ENCODE measurements at places on chromosomes 4 and X. TPM values are rescaled to one million over a fixed set of nuclear protein-coding genes. Genes with fewer than 3 reads are reported as not detected.
A peak's percentile ranks its signal among the peaks of the same experiment; 100 is the strongest.

- no peak for DNase-seq
These were observed at the start of gene PLXNA3 for GRCh38 chrX:154458116-154458953. Gene PLXNA3 (plus strand): TSS chrX:154458281. CDS start chrX:154460184, 1,903 bp downstream.

DNA sequence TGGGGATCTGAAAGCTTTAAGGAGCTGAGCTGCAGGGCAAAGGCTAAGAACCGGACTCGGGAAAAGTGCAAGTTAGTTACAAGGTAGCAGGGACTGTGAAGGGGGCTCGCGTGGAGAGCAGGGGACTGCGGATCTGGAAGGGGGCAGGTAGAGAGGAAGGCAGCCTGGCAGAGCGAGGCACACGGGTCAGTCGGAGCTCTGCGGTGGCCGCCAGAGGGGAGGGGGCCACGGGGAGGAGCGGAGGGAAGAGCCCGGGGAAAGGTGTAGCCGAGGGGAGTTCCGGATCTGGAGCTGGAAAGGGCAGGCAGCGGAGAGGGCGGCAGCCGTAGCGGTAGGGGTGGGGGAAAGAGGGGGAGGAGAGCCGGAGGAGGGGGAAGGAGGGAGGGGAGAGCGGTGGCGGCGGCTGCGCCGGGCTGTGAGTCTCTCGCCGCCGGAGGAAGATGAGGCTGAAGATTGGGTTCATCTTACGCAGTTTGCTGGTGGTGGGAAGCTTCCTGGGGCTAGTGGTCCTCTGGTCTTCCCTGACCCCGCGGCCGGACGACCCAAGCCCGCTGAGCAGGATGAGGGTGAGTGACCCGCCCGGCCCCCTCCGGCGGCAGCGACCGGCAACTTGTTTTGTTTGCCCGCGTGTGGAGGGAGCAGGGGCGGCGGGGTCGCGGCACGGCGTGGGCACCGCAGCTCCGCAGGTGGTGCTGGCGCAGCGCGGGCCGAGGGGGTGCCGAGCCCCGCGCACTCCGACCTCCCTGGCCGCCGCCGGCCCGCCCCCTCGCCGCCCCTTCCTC, at the start of gene GALNT7:
TSS of gene GALNT7 (plus strand) at position 416 of the 782 bp plus-strand sequence. CDS start at position 441, 25 bp downstream.
- DNase-seq: no peak

DNA sequence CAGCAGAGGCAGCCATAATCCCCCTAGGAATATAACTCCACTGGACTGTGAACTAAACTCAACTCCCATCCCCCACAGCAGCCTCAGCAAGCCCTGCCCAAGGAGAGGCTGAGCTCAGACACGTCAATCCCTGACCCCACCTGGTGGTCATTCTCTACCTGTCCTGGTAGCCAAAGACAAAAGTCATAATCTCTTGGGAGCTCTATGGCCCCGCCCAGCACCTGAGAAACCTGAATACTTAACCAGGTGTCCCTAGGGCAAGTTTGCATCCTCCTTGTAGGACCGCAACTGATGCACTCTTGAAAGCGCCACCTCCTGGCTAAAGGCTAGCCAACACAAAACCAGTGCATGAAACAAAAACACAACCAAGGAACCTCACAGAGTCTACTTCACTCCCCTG, 18.4 kb downstream of the CT47B1 start:
- no peak for DNase-seq

The ADGRG2 gene
- 0.88 TPM for total RNA-seq

The TMSB15C gene
- 8.8 TPM for total RNA-seq

- no peak for DNase-seq
These were observed 177.5 kb downstream of the ANKRD50 start for GRCh38 chr4:124535003-124535402.

DNA sequence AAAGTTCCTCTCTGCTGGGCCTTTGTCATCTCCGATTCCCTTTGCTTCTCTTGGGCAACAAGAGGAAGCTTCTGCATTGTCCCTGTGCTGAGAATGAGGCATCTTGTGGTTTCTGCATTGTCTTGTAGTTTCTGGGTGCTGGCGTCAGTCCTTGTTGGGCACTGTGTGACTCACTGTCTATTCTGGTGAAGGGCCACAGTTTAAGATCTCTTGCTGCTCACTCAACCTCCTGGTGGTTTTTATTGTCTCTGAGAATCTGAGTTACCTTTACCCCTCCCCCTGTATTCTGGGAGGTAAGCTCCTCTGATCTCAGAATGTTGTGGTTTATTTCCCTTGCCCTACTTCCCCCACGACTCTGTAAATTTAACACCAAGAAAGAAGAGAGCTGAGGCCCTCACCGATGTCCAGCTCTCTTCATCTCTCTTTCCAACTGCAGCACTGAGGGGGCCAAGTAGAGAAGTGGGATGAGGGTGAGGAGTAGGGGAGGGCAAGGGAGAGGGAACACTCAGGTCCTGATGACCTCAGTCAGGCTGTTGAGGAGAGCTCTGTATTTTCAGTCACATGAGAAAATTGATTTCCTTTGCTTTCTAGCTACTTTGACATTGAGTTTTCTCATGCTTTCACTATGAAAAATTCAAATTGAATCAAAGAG, 441.6 kb upstream of the PITX2 start:
- DNase-seq: peak; percentile 97

GRCh38 chr4:12123707-12124106, 695.0 kb upstream of the HS3ST1 start:
- DNase-seq: no peak

The CYP2U1 gene
- total RNA-seq: 12.3 TPM

The KCNE5 gene
- total RNA-seq: not detected

The BEND2 gene
- total RNA-seq: not detected

- no peak for DNase-seq
These were observed 524.6 kb upstream of the SLIT2 start for GRCh38 chr4:19727141-19727540.

The TIGD4 gene
- 0.14 TPM for total RNA-seq

The IL13RA2 gene
- total RNA-seq: 1.3 TPM

DNA sequence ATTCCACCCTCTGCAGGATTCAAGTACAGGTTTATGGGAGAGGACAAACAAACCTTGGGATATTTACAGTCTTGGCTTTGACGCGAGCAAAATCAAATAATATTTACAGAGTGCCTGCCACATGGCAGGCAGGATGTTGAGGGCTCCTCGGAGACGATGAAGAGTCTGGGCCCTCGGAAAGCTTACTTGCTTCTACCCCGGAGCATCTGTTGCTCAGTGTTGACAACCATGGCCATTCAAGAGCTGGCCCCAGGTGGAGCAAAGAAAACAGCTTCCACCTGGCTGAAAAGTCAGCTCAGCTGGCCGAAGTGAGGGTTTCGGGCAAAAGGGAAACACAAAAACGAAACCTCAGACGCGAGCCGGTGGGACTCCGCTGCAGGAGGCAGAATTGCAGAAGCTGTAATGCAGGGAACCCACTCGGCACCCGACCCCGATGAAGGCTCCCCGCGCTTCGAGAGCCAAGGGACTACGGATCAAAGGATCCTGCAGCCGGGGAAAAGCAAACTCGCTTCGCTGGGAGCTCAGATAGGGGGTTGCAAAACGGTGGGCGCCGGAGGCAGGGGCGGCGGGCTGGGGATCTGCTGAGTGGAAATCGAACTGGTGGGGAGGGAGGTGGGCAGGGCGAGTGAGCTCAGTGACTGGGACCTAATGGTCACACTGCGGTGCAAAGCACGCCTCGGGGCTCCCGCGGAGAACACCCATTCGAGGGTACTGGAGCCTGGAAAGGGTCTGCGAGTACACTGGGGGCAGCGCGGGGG, 805 bp downstream of the ATP8A1 start:
- no peak for DNase-seq

DNA sequence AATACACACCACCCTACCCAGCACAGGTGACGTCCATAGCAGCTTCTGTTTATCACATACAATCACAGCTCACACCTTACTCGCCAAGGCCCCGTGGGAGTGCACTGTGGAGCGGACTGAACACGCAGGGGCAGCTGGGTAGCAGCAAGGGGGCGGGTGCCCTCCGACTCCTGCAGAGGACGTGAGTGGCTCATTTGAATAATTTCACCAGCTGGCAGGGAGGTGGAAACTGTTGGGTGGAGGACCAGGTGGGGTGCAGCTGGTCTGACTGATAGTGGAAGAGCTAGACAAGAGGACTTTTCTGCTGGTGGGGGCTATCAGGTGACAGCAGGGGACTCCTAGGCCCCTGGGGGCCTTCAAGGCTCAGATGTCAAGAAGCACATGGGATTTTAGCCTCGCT, 16.3 kb downstream of the MAN2B2 start:
- no peak for DNase-seq

- no peak for DNase-seq
These were observed 1.0 kb upstream of the HTR2C start for GRCh38 chrX:114582698-114583395.

GRCh38 chrX:45794323-45794994, 593.8 kb upstream of the DIPK2B start:
- DNase-seq: no peak

GRCh38 chrX:139864640-139865039, 68.2 kb downstream of the ATP11C start:
- no peak for DNase-seq

DNA sequence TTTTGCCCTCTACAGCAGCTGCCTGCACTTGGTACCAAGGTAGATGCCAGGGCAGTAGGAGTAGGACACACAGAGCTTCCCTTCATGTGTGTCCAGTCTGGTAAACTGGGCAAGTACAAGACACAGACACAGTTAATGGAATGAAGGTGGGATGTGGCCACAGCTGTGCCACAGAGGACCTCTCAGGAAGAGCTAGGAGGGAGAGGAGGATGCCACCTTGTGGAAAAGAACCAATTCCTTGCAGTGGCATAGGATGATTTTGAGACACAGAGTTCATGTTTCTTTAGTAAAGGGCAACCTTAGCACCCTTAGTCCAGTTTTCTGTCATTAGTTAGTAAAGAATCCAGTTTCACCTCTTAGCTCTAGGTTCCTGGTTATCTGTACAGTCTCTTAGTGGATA, 36.3 kb upstream of the TBC1D14 start:
- no peak for DNase-seq

GRCh38 chrX:111095974-111096895, at the start of gene PAK3:
Gene PAK3 (plus strand): TSS chrX:111096191. CDS start chrX:111123104, 26,913 bp downstream.
- peak; percentile 55 for DNase-seq

The FUNDC2 gene
- 43.7 TPM for total RNA-seq

- no peak for DNase-seq
These were observed 84.3 kb upstream of the WDR1 start for GRCh38 chr4:10200869-10201268.

The MAGEA1 gene
- not detected for total RNA-seq

The HMGN5 gene
- total RNA-seq: 0.96 TPM

The UGT2B10 gene
- total RNA-seq: not detected

DNA sequence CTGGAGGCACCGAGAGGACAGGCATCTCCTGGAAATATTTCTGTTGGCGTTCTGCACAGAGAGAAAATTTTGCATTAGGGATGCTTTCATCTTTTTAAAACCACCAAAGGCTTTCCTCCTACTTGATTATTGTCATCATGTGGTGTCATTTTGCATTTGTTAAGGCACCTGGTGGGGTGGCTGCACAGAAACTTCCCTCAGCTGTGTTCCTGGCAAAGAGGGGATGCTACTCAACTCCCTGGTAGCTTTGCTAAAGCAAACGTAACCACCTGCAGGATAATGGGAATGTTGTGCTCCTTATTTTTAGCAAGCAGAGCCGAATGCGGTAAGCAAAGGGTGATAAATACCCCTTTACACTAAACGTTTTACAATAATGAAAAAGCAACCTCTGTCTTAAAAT, 229.8 kb downstream of the STIM2 start:
- no peak for DNase-seq

DNA sequence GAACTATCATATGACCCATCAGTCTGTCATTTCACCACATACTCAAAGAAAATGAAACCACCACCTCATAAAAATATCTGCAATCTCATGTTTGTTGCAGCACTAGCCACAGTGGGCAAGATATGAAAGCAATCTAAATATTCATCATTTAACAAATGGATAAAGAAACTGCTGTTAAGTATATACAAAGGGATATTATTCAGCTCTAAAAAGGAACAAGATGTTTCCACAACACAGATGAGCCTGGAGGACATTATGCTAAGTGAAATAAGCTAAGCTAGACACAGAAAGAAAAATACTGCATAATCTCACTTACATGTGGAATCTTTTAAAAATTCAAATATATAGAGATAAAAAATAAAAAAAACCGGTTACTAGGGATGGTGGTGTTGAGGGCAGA, 108.2 kb upstream of the BRWD3 start:
- DNase-seq: no peak

- no peak for DNase-seq
These were observed 333.5 kb downstream of the TENM3 start for GRCh38 chr4:182576601-182577289.

The EXOC1L gene
- not detected for total RNA-seq

DNA sequence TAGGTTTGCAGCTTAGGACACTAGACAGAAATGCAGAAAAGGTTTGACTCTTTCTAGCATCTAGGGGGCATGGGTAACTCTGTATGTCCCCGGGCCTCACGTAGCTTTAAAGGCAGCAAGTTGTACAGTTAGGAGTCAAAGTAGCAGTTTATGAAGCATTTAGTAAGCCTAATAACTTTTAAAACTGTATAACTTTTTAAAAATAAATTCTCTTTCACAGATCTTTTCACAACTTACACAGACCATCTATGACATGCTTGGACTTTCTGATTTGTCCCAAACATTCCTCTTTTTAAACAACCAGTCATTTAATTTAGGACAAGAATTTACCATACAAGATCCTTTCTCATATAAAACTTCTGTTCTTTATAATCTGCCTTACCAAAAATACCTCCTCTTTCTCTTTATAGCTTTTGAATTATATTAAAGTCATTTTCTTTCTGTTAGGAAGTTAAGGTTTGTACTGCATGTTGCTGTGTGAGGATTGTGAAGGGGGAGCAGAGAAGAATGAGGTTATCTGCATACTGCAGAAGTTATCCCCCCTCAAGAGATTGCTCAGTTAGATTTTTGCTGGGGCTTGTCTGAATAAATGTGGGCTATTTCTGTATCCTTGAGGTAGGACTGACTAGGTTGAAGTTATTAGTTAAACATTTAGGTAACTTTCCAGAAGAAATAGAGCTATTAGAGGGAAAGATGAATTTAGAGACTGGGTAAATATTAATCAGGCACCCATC, 94.3 kb downstream of the CPE start:
- no peak for DNase-seq

GRCh38 chr4:21092531-21092930, 392.3 kb downstream of the PACRGL start:
- no peak for DNase-seq

- DNase-seq: no peak
These were observed 394.0 kb upstream of the IGFBP7 start for GRCh38 chr4:57504139-57504538.

- no peak for DNase-seq
These were observed 68.6 kb downstream of the PRSS12 start for GRCh38 chr4:118284169-118284568.

GRCh38 chr4:20944961-20945360, 244.7 kb downstream of the PACRGL start:
- DNase-seq: no peak

- no peak for DNase-seq
These were observed 82.0 kb downstream of the PLS3 start for GRCh38 chrX:115642895-115643530.

- no peak for DNase-seq
These were observed 57.0 kb upstream of the RAP1GDS1 start for GRCh38 chr4:98204236-98204553.

The HSFX3 gene
- not detected for total RNA-seq

GRCh38 chr4:14152834-14153519, 525.5 kb upstream of the BOD1L1 start:
- DNase-seq: no peak
